ENCODE measurements at places on chromosomes 7 and 10.
A peak's percentile ranks its signal among the peaks of the same experiment; 100 is the strongest.

DNA sequence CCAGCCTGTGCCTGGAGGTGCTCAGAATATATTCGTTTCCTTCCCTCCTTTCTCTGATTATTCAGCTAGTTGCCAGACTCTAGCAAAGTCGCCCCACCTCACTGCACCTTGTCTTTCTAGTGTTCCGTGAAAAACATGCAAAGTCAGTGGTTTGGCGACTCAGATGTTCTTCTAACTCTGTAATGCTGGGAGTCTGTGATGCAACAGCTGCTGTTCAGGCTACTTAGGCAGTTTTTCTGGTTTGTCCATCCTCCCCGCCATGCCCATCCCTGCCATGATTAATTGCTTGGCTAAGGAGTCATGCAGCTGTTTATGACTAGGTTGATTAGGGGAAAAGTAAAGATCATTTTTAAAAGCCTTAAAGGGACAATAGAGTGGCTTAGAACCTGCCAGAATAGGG is 99.4 kb downstream of the MTPN start:
- DNase-seq: no peak

DNA sequence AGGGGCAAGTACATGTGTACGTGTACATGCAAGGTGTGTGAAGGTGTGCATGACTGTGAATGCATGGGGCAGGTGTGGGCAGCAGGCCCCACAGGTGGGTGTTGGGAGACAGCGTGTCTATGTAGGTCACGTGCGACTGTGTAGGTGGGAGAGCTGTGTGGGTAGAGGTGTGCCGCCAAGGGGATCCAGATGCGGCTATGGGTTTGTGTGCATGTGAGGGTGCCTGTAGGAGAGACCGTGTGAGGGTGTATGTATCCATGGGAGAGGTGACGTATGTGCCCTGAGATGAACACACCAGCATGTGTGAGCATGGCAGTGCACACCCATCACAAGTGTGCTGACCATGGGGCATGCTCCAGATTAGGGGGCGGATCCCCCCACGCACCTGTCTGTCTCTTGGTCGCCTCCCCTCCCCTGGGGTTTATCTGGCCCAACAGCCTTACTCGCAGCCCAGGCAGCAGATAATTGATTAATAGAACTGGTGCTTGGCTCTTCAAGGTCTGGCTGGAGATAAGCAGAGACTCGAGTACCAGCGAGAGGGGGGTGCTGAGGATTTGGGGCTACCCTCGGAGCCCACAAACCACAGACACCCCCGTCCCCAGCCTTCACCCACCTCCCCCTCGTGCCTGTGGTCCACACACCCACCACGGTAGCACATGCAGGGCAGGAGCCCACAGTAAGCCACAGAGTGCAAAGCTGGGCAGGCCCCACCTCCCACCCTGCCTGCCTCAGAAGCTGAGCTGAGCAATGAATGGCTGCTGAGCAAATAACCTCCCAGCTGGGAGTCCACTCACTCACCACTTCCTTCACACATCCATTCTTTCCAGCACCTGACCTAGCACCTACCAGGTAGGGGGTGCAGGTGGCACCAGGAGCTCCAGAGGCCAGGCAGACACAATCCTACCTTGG is 41.4 kb upstream of the ZMIZ1 start:
- peak; percentile 78 for DNase-seq

DNA sequence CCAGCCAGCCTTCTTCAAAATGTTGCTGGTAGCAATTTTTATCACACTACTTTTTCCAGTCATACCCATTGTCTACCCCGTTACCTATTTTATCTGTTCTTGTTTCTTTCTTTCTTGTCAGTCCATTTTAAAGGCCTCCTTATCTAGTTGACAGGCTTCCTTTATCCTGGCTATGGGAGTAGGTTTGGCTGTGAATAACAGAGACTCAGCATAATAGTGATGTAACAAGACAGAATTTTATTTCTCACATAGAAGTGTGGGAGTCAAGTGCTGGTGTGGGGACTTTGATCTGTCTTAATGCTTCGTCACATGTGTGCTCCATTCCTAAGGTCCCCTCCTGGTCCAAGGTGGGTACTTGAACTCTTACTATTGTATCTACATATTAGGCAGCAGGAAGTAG is 283.6 kb downstream of the EXOC4 start:
- DNase-seq: no peak

DNA sequence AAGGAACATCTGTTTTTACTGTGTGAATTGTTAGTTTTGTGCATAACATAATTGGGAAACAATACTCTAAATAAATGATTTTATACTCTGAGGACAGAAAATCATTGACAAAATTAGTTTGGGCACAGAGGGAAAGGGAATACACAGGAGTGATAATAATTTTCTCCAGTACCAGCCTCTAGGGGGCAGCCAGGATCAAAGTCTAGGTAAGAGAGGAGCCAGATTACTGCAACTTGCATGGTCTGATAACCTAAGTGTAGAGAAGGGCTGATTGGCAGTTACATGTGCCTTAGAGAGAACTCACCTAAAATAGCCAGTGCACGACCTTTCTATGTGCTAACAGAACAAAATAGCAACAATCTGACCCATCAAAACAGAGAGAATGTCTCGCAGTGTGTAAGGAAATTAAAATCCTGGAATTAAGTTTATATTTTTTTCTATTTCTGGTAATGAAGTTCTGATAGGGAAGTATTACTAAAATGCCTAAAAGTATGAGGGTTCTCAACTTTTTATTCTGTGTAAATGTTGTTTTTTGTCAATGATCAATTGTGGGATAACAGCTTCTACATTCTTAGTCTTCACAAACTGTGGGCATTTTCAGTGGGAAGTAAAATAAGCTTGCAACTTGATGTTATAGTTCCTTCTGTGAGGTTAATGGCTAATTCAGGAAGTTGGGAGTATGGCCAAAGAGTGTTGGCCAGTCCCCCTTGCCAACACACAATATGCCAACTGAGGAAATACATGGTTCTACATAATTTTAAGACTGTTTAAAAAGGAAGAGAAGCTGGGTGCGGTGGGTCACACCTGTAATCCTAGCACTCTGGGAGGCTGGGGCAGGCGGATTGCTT is 66.4 kb downstream of the EXOC6 start:
- peak; percentile 85 for DNase-seq

GRCh38 chr7:83486957-83487356 is 162.0 kb downstream of the SEMA3E start:
- no peak for DNase-seq

DNA sequence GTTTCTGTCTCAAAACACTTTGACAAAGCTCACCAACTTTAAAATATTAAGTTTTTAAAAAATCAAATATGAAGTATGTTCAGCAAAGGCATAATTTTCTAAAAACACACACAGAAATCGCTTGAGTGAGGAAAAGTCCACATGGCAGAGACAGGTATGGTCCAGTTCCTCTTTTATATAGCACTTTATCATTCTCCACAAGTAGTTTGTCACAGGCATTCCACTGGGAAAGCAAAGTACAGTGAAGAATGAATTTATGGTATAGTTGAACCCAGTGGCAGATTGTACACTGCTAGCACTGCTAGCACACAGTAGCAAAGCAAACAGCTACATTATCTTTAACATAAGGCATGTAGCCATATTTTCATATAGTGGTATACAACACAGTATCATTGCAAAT is 102.3 kb downstream of the HECTD2 start:
- DNase-seq: no peak

- DNase-seq: no peak
Observed at GRCh38 chr10:29301359-29301910, 12.6 kb downstream of the LYZL1 start.

DNA sequence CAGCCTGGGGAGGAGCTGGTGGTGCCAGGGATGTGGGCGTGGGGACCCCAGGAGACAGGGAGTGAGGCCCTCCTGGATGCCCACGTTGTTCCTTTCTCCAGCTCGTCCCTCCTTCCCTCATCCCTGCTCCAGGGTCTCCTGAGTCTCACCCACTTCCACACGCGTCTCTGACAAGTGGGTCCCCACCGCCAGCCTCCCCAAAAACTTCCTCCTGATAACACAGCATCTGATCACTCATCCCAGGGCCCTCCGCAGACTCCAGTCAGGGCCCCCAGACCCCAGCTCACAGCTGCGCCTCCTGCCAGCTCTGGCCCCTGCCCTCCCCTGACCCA is 60.6 kb upstream of the INPP5A start:
- no peak for DNase-seq

- no peak for DNase-seq
Observed at GRCh38 chr7:120996333-120996987, 7.9 kb downstream of the CPED1 start.

- no peak for DNase-seq
Observed at GRCh38 chr10:46092524-46093081, 46.5 kb upstream of the MSMB start.

GRCh38 chr10:90197766-90198165 is 496.4 kb downstream of the KIF20B start:
- no peak for DNase-seq

DNA sequence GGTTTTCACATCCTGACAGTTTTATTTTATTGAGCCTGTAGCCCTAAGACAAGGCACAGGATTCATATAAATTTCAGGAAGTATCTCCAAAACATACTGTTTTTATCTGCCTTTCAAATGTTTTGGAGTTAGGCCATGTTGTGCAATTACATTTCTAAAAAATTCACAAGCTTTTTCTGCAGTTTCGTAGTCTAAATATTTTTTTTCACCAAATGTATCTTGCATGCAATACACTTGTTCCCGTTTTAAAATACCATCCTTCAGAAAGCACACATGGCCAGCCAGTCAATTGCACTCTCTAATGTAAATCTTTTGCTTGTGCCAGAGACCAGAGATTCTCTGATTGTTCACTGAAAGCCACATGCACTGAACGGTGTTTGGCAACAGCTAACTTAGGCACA is 161.5 kb upstream of the PRKCQ start:
- DNase-seq: no peak

DNA sequence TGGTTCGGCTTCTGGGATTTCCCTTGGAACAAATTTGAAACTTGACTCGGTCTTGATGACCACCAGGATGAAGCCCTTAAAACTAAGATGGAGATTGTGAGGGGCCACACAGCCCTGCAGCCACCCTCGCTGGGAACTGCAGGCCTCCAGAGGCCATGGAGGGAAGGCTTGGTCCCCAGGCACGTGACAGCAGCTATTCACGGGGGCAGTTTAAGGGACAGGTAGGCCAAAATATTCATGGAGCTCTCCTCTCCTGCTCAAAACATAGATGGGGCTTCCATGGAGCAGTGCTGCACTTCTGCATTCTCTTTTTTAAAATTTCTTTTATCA is 137.0 kb downstream of the ADCY1 start:
- DNase-seq: no peak

Measured in endodermal cell (in vitro differentiated cells).